ENCODE measurements at places on chromosomes 5 and 9.

DNA sequence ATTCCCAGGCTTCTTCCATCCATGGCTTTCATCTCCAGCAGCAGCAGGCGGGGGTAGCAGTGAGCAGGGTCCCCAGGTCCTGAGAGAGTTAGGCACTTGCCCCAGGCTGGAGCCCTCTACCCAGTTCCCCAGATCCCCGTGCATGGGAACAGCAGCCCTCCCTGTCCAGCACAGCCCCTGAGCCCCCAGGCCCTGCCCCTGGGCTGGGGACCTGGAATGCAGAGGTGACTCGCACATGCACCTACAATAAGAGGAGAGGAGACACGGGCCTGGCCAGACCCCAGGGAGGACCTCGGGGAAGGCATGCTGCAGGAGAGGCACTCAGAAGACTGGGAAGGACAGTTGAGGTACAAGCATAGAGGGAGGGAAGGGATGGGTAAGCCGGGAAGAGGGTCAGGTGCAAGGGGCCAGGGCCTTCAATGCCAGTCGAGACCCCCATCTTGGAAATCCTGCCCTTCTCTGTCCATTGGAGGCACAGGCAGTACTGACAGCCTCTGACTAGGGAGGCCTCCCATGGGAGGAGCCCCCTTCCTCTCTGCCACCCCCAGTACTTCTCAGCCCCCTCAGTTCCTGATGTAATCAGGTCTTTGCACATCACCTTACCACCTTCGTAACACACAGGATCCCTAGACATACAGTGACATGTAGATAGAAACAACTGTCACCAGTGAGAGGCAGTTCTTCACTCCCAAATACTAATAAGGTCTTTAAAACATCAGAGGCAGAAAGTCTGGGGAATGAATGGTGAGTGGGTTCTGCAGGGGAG lies 135.3 kb upstream of the LMX1B start:
- DNase-seq: no peak

DNA sequence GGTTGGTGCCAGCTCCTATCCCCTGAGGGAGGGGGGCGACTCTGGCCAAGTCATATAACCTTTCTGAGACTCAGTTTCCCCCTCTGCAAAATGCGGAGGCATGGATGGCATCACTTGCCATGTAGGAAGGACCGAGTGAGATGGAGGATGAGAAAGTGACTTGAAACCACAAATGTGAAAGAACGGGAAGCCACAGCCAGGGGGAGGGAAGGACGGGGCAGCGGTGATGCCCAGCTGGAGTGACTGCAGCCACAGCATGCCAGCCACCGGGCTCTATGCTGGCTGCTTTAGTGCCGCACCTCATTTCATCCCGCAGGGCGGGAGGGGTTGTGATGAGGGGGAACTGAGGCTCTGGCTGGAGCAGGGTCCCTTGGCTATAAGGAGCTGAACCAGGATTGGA lies 74.5 kb downstream of the HMCN2 start:
- no peak for DNase-seq

- no peak for DNase-seq
These were observed 171.6 kb downstream of the RASEF start for GRCh38 chr9:82891321-82891720.

GRCh38 chr9:109181284-109181683 lies 14.2 kb upstream of the FRRS1L start:
- no peak for DNase-seq

DNA sequence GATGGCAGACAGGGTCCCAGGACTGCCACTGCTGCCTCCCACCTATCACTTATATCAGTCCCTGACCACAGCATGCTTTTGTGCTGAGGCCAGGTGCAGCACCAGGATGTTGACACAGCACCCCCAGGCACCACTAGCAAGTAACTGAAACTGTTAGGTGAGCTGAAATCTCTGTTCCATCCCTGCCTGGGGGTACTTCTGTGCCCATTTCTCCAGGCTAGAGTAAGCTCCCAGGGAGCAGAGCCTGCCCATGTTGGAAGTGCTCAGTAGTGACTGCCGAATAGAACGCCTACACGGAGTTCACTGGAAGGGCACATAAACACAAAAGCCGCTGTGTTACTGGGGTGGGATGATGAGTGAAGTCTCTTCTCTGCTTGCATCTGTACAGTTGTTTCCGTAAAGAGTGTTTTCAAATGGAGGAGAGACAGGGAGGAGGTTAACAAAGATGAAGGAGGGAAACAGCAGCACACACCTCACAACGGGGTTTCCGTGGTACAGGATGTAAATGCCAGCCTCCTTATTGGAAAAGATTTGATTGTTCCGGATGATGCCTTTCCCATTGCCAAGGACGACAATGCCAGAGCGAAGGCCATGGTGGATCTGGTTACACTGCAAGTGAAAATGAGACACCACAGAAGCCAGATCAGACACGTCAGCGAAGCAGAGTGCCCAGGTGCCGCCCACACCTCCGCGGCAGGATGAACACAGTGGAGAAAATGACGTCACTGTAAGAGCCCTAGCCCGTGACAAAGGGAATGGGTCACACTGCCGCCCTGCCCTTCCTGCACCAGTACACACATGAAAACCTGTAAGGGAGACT lies 43.1 kb downstream of the POLR1E start:
- DNase-seq: no peak

- no peak for DNase-seq
These were observed 290.3 kb downstream of the RFX3 start for GRCh38 chr9:3235497-3235896.

- no peak for DNase-seq
These were observed 106.6 kb upstream of the PJA2 start for GRCh38 chr5:109516390-109516789.

GRCh38 chr9:72726947-72727346 lies 205.5 kb downstream of the TMC1 start:
- DNase-seq: no peak

DNA sequence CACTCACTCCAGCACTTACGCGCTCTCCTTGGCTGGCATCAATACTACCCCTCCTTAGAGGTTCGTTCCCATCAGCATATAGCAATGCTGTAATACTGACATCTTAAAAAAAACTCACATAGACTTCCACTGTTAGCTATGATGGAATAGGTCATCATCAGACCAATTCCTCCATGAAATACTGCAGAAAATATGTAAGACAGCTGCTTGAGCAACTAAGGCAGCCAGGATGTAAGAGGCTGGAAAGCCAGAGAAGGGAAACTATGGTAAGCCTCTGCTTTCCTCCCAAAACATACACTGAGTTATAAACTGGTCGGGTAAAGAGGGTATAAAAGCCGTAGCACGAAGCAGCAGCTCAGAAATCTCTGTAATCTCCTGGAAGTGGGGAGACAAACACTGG lies 33.5 kb downstream of the AUH start:
- no peak for DNase-seq

DNA sequence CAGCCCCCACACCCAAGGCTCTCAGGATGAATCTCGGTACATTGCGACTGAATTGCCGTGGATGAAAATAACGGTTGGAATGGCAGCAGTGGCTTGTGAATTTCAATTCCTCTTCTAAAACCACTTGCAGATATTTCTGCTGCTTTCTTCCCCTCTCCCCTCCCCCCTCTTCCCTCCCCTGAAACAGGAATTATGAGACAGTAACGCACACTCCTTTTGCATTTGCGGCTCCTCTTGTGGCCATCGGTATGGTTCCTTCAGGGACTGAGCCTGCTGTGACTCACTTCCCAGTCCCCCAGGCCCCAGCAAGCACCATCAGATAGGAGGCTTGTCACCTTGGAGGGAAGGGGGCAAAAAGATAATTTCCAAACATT lies 9.7 kb downstream of the DCANP1 start:
- no peak for DNase-seq

DNA sequence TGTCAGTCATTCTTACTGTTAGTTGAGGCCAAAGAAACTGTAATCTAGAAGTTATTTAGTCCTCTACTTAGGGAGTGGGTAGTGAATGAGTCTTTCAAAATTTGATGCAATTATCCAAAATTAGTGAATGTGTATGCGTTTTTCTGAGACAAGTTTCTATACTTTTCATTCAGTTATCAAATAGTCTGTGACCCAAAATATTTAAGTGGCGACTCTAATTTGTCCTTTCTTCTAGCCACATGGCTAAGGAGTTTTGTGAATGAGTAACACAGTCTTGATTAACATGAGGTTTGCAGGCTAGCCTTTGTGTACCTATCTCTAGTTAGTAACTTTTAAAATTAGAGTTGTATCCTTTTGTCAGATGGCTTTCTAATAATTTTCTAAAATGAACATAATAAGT lies 45.6 kb downstream of the COMMD10 start:
- DNase-seq: no peak

GRCh38 chr9:27125936-27126335 lies 16.9 kb downstream of the TEK start:
- DNase-seq: no peak

GRCh38 chr5:167285591-167285990 lies 1005.9 kb upstream of the WWC1 start:
- no peak for DNase-seq

DNA sequence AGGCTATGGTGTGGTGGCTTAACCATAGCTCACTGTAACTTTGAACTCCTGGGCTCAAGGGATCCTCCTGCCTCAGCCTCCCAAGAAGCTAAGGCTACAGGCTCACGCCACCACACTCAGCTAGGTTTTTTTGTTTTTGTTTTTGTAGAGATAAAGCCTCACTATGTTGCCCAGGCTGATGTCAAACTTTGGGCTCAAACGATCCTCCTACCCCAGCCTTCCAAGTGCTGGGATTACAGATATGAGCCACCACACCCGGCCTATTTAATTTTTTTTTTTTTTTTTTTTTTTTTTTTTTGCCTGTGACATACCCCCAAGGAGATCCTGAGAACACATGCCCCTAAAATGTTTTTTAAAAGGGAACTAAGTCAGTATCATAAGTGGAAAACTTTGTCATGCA lies 10.4 kb downstream of the FUBP3 start:
- DNase-seq: no peak

DNA sequence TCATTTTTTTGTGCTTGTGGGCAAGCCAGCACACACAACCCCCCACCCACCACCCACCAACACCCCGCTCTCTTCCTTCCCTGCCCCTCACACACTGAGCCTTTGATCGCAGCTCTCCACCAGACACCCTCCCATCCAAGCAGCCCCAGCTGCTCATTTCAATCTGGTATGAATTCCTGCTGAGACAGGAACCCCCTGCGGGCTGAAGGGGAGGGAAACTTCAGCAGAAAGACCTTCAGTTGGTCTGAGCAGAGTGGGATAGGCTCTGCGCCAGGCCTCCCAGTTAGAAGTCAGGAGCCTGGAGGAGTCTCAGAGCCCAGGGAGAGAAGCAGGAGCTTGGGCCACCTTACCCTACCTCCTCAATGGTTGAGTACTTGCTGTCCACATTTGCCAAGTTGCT lies 7.2 kb downstream of the PCDHGC5 start:
- DNase-seq: no peak

DNA sequence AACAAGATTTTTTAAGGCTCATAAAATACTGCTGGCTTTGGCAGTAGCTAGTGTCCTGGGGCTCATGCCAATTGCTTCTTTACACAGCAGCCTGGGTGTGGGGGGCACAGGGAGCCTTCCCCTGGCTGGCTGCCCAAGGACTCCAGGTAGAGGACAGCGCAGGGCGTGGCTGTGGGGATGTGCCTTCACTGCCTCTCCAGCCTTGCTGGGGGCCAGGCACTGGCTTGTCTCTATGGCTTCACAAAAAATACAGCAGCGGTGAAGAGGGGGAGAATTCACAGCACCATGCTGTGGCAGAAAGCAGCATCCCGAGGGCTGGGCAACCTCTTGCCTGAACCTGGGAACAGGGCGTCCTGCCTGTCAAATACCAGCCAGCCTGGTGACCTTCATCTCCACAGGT lies 57.4 kb downstream of the DAP start:
- no peak for DNase-seq

- DNase-seq: no peak
These were observed 133.8 kb downstream of the MRPS30 start for GRCh38 chr5:44942524-44943001.

DNA sequence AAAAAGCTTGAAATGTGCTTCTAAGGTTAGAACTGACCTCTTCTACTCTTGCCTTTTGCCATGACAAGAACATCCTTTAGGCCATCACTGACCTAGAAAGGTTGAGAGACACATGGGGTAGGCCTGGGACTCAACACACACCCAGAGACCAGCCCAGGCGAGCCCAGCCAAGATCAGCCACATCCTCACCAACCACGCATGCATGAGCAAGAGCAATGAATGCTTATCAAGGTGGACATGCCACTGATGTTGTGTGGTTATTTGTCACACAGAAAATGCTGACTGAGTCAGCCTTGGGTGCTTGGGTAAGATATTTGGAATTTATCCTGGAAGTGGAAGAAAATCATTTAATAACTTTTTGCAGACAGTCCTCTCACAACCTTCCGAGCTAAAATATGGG lies 39.4 kb downstream of the SMIM23 start:
- DNase-seq: no peak

DNA sequence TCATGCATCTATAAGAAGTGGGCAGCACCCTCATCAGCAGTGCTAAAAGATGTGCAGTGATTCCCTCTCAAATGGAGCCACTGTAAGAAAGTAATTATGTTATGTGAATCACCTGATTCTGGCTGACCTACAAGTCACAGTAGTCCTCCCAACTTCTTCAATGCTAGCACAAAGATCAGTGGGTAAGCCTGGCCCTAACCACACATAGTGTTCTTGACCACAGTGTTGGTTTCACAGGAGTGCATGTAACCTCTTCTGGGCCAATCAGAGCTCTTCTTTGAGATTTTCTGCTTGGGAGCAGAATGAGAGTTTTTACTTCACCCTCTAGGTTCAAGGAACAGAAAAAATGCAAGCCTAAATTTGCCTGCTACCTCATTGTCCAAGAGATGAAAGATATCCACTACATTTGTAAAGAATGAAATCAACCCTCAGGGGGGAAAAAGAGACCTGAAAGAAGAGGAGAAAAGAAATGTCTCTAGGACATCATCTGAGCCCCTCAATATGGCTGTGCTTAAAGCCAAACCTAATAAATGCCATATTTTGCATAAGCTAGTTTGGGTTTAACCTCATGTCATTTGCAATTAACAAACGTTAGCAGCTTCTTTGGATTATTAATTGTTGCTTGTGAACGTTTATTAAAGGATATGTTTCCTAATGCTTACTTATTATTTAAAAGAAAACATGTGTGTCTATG lies 65.3 kb upstream of the ADRB2 start:
- DNase-seq: no peak

All from hypothalamus (tissue), 51 donors.